ENCODE measurements at places on chromosomes 13 and 19.

- DNase-seq = no peak
Observed at GRCh38 chr19:4061683-4062418, 4.8 kb downstream of the ZBTB7A start.

GRCh38 chr13:99986741-99987140 is 5.2 kb downstream of the ZIC2 start:
- DNase-seq = no peak

DNA sequence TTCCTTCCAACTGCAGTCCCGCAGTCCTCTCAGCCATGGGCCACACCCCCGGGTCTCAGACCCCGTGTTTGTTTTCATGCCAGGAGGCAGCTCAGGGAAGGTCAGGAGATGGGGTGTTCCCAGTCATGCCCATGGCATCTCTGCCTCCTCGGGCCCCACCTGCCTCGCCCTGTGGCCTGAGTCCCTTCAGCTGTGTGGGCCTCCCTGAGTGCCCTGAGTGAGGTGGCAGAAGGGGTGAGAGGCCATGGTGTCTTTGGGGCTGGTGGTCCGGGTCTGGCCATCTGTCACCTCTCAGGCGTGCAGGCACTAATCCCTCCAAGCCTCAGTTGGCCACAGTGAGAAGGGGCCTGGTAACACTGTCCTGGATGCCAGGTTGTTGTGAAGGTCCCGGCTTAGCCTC is 10.9 kb upstream of the KDM4B start:
- DNase-seq = no peak

- DNase-seq = no peak
Observed at GRCh38 chr19:18743784-18744418, 47.2 kb downstream of the COMP start.

DNA sequence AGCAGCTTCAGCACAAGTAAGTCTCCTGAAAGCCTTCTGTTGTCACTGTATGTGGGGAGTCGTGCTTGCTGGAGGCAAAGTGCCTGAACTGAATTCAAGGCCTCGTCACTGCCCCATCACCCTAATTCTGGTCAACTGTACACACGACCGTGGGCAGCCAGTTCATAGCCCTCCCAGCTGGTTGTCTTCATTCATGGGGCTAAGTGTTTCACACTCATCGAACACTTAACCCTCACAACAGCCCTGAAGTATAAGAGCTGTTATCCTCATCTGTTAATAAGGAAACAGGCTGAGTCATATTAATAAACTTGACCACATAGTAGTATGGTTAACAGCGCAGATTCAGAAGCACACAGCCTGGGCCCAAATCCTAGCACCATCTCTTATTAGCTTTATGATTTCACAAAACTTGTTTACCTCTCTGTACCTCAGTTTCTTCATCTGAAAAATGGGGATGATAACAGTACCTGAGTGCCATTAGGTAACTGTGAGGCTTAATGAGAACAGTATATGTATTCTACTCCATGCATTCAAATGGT is 66.7 kb downstream of the CDADC1 start:
- DNase-seq = no peak

- no peak for DNase-seq
Observed at GRCh38 chr19:8311461-8312260, 3.5 kb upstream of the CD320 start.

DNA sequence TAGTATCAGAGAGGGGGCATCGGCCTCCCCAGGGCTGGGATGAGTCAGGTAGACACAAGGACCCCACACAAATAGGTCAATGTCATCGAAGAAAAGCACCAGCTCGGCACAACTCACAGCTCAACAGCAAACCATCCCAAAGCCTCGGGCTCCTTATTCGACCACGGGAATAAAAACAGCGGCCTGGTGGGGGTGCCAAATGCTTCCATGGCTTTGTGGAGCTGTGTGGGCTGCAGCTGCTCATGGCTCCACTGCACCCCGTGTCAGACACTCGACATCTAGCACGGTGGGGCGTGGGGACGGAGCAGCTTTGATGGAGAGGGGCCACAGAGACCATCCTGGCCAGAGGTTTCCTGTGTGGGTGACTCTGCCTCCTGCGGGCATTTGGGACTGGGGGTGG is 212.5 kb upstream of the SOX1 start:
- DNase-seq = no peak

GRCh38 chr13:106499896-106500295 is 35.6 kb downstream of the EFNB2 start:
- DNase-seq = no peak

DNA sequence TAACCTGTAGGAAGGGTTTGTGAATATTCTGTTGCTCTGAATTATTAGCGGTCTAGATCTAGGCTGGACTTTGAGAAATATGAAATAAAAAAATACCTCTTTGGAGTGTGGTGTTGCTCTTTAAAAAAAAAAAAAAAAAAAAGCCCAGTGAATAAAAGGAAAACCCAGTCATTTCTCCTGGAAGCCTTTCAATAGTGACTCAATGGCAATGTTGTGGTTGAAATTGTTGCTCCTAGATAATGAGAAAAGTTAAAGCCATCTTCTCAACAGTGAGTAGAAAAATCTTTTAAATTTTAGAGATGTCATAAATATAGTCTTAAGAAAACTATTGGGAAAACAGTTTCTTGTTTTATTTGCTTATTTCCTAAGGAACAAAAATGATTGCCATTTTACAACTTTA is 135.3 kb downstream of the RFC3 start:
- no peak for DNase-seq

DNA sequence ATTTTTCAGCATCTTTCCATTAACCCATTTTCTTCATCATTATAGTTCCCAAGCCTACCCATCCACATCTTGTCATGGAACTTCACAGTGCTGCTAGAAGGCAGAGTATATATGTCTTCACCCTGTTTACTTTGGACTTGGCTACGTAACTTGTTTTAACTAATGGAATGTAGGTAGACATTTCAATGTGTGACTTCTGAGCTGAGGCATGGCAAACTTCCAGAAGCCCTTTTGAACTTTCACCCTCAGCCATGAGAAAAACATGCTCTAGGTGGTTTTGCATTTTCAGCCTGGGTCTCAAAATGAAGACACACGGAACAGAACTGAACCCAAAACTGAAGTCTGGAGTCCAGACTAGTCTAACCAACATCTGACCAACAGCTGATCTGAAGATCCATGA is 3.2 kb downstream of the TEX30 start:
- no peak for DNase-seq

GRCh38 chr13:93750676-93751075 is 524.1 kb downstream of the GPC6 start:
- no peak for DNase-seq

- no peak for DNase-seq
Observed at GRCh38 chr13:75762076-75762937, 126.2 kb downstream of the LMO7 start.

- no peak for DNase-seq
Observed at GRCh38 chr13:21348488-21349120, 110.5 kb downstream of the ZDHHC20 start.

- no peak for DNase-seq
Observed at GRCh38 chr19:35225951-35226350, 2.6 kb downstream of the FAM187B start.

- no peak for DNase-seq
Observed at GRCh38 chr13:42063105-42063504, 14.7 kb downstream of the DGKH start.

GRCh38 chr13:59270327-59270726 is 893.4 kb downstream of the DIAPH3 start:
- no peak for DNase-seq

DNA sequence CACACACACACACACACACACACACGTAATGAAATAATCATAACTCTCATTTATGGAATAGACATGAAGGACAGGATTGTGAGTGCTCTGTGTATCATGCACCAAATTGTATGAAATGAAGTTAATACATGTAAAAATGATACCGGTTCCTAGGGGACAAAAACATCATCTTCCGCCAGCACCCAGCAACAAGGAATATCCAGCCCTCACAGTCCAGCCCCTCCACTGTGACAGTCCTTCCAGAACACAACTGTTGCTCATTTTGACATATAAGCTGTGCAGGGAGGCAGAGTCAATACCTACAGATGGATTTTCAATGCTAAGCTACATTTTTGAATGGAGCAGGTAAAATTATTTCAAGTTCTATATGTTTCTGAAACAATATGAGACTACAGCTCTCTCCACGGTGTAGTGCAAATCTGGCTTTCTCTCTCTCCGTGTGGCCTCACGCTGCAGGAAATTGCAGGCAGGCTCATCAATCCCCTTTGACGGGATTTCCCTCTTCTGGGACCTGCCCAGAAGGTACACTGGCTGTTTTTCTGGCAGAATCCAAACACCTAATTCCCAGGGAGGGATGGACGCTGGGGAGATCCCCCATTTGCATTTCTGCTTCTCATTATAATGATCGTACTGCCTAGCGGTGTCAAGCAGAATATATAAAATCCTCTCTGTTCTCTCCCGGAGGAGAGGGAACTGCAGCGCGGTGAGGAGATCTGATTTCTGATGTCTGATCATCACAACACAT is 494.0 kb downstream of the LIG4 start:
- peak; percentile 49 for DNase-seq

- no peak for DNase-seq
Observed at GRCh38 chr19:27709496-27709895, 1503.5 kb downstream of the UQCRFS1 start.

All from NCI-H2081 treated with DMSO at 0.1 percent for 48 hours (cell line).